Lung (tissue), 17 donors: ENCODE measurements at places on chromosomes 6 and 20. TPM values are rescaled to one million over a fixed set of nuclear protein-coding genes. Genes with fewer than 3 reads are reported as not detected.
A peak's percentile ranks its signal among the peaks of the same experiment; 100 is the strongest.

The PRDM1 gene
- total RNA-seq = 12.4 TPM

The NUS1 gene
- 36.5 TPM for total RNA-seq

The FRK gene
- total RNA-seq = 18.3 TPM

DNA sequence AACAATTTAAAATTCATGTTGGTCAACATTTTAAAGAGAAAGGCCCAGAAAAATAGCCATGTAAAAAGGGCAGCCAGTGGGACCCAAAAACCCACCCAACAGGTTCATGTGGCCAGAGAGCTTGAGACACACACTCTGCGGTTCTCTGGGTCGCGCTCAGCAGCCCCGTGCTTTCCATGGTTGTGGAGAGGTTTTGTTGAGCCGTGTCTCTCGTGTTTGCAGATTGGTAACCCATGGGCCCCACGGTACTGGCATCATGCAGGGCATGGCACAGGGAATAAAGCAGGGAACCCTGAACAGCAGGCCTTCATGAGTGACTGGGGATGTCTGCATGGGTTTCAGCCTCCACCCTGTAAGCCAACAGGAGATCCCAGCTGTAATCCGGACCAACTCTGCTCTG lies 127.7 kb upstream of the CST7 start:
- no peak for DNase-seq

GRCh38 chr6:111437573-111437972 lies 45.4 kb downstream of the REV3L start:
- no peak for DNase-seq

GRCh38 chr20:49758781-49759180 lies 45.1 kb upstream of the B4GALT5 start:
- DNase-seq = no peak

GRCh38 chr6:154298297-154298696 lies 58.3 kb downstream of the IPCEF1 start:
- peak; percentile 57 for DNase-seq

DNA sequence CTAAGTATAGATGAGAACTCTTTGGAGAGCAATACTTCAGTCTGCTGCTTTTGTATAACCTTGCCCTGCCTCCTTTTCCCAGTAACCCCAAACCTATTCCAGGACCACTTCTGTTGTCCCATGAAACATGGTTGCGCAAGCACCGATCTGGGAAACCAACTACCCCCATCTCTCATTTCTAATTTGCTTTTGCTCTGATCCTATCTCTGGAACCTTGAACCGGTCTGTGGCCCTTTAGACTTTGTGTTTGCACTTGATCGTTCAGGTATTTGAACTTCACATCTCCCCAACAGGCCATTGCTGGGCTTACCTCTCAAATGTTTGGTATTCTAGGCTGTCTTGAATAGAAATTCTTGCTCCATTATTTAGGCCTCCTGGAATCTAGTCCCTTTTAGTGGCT lies 25.0 kb downstream of the L3MBTL3 start:
- DNase-seq = no peak

DNA sequence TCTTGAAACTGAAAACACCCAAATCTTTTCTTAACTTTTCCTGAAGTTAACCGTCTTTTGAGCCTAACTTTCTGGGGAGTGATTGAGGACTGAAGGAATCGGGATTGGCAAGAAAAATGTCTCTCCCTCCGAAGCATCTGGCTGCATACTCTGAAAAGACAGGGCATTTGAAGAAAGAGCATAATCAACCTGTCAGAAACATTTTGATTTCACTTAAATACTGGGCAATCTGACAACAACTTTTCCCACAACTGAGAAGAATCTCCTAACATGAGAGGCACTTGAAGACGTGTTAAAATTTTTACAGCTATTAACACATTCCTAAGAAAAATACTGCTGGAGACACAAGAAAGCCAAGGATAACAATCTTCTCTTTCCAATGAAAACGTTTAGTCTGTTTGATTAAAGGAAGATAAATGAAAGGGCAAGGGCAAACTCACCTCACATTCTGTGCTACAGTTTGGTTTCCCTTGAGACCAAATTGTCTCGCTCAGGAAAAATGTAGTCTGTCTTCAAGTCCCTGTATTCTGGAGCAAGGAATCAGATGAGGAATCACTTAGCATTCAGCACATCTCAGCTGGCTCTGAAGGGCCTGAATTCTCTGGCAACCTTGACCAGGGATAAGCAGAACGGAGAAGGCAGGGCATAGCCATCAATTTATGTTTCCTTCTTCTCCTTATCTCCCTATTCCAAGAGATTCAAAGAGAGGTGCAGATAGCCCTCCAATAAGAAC lies 76.1 kb downstream of the TBX18 start:
- DNase-seq = no peak

GRCh38 chr6:122495612-122496011 lies 24.0 kb upstream of the SERINC1 start:
- no peak for DNase-seq

DNA sequence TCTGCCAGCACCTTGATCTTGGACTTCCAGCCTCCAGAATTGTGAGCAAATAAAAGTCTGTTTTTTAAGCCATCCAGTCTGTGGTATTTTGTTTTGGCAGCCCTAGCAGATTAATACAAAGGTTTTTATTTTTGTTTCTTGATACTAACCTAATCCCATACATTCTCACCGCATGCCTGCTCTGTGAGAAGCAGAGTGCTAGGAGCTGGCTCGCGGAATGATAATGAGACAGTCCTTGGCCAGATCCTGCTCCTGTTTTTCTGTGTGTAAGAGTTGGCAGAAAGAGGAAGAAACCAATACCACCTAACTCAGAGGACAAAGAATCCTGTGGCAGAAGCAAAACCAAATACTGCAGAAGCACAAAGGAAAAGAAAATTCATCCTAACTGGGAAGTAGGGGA lies 82.6 kb downstream of the KIF16B start:
- no peak for DNase-seq

DNA sequence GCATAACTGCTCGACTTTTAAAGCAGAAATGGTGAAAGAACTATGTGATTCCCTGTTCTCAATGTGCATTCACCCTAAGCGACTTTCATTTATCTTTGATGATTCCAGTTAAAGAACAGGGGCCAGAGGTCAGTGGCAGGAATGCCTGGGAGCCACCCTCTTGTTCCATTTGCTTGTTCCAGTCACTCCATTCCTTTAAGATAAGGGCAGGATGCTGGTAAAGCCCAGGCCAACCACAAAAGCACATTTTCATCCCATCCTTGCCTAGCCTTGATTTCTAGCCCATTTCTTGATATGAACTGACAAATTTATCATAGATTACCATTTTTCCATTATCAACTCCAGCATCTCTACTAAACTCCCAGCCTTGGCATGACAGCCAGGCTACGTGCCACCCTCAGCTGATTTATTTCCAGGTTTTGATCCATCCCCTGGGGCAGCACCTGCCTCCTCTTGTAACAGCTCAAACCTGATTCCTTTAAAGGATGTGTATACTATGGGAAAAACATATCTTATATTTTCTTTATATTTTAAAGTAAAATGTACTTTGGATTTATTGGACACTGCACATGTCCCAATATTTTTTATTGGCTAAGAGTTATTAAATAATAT lies 19.2 kb downstream of the HMGN3 start:
- no peak for DNase-seq
